ENCODE measurements at places on chromosomes 1 and 21.

DNA sequence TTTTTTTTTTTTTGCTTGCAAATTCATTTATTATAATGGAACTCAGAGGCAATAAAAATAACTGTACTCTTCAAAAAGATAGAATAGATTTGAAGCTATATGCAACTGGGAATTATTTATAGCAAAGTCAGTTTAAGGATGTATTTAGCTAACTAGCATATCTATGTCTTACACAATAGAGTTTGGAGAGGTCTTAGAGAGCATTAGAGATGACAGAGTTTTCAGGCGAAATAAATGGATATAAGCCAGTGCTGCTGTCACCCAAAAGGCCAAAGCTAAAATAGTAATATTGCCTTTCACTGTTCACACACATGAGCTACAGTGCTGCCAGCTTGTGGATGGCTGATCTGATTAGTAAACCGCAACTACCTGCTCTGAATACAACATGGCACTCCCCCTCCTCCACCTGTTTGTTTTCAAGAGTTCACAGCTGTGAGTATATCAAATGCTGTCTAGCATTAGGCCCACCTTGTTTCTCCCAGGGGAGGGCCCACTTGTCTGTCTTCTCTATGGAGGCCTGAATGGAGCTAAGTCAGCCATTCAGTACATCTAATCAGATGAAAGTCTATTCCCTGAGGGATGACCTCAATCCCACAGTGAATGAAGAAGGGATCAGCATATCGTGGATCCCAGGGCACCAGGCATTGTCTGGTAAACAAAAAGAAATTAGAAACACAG, 25.2 kb upstream of the SSX2IP start:
- DNase-seq: no peak

DNA sequence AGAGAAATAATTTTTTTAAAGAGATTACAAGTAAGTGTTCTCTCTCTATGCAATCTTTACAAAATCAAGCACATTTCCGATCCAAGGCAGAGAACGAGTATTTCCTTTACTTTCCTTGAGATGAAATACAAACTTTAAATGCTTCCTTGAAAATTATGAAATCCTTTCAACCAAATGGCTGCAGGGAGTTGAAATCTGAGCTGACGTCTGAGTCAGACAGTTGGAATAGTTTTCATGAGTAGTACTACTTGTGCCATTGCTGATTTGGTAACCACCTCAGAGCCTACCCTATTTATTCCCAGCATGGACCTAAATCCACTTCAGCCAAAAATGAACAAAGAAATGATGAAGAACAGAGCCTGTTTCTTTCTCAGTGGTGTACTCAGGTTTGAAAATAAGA, 183.6 kb downstream of the GIPC2 start:
- no peak for DNase-seq

- DNase-seq: no peak
Observed at GRCh38 chr1:117061986-117062415, 1.9 kb downstream of the TTF2 start.

DNA sequence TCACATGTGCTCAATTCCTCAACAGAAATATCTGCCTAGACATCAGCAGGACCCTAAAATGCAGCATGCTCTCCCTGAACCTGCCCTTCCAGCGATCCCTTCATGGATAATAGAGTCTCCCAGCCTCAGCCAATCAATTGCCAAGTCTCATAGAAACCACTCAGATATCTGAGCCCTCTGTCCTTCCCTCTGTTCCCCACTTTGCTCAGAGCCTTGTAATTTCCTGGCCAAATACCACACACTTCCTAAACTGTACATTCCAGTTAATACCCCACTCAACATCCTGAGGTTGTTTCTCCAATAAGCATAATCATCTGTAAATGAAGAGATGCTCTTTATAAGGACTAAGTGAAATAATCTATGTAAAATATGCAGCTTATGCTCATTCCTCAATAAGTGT, 59.3 kb upstream of the PTGFRN start:
- no peak for DNase-seq

- no peak for DNase-seq
Observed at GRCh38 chr1:185486346-185486745, 169.3 kb upstream of the IVNS1ABP start.

DNA sequence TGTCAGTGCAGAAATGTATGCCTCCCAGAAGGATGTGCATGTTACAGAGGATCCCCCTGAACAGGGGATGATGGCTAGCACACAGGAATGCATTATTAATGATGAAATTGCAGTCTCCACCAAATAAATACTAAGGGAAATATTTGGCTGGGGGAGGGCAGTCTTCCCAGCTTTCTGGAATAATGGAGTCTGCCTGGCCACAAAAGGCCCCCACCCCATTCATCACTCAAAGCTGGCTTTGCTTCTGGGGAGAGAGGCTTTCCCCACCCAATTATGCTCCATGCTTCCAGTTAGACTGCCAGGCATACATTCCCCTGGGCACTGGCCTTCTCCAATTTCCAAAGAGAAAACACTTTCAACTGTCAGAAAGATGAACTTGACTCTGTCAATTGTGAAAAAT, 302.7 kb downstream of the SIPA1L2 start:
- DNase-seq: no peak
